ENCODE measurements at places on chromosomes 12 and 14.

GRCh38 chr12:92424338-92424737 lies 278.5 kb upstream of the PLEKHG7 start:
- DNase-seq: no peak

GRCh38 chr12:119902084-119902509 lies 25.0 kb upstream of the CIT start:
- DNase-seq: peak; percentile 61

DNA sequence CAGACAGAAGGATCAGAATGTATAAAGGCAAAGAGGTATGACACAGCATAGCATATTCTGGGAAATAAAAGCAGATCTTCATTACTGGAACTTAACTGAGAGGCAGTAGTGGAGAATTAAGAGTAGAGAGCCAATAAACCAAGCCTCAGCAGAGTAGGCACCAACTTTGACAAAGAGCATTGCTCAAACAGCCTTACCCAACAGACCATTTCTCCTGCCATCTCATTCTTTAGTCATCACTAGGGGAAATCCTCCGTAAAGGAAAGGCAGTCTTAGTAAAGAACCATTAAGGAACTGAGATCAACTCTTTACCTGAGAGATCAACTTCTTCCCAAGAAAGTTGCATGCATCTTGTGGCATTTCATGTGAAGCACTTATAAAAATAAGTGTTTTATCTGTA lies 36.6 kb downstream of the SENP1 start:
- no peak for DNase-seq

- DNase-seq: no peak
These were observed 42.4 kb downstream of the NUAK1 start for GRCh38 chr12:106096376-106096775.

- DNase-seq: no peak
These were observed 8.3 kb upstream of the CHST11 start for GRCh38 chr12:104448451-104448850.

DNA sequence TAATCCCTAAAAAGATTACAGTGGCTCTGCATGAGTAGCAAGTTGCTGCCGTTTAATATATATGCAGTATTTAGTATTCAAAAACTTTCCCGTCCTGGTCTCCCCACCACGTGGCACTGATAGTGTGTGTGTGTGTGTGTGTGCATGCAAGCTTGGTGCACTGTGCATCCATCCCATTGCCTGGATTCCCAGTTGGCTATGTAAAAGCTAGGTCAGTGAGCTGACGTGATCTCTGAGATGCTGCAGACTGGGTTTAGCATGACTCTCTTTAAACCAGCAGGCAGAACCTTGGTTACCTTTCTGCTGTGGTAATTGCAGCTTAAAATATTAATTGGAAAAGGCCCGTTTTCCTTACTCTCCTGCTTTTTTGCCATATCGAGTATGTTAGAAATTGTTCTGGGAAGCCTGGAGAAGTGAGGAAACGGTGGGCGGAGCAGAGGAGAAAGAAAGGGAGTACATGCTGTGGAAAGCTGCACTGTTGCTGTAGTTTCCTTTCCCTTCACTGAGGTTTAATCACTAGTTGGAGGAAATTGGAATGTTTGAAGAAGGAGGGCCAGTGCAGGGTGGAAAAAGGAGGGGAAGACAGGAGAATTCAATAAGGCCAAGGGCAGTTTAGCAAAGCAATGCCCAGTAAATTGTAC lies 4.0 kb upstream of the CNTN1 start:
- no peak for DNase-seq

- no peak for DNase-seq
These were observed 24.9 kb upstream of the CHGA start for GRCh38 chr14:92897922-92898565.
